ENCODE measurements at places on chromosomes 5 and 9.

DNA sequence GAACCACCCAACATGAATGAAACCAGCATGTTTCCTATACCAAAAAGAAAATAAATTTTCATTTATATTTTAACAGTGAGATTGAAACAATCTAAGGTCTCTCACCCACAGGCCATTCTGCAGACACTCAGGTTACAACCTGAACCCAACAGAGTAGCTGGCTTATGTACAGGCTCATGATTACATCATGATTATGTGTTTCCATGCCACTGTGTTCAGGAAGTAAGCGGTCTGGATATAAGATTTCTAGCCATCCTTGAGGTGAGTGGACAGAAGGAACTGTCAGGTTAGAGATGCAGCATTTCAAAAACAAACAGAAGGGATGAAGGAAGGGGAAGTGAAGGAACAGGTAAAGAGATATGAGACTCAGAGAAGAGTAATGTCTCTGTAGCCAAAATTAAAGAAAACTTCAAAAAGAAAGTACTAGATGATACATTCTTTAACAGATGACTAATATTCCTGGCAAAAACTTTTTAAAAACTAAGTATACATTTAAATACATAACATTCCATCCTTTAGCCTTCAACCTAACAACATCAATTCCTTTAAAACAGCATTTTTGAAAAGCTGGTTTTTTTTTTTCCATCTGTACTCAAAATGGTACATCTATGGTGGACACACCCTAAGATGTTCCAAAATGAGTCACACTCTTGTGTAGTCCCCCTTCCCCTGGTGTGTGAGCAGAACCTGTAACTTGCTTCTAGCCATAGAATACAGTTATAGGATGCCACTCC lies 119.8 kb downstream of the LPAR1 start:
- no peak for DNase-seq

GRCh38 chr5:50340757-50341156 lies 100.3 kb downstream of the EMB start:
- no peak for DNase-seq

GRCh38 chr9:83477571-83477970 lies 60.6 kb downstream of the FRMD3 start:
- no peak for DNase-seq

DNA sequence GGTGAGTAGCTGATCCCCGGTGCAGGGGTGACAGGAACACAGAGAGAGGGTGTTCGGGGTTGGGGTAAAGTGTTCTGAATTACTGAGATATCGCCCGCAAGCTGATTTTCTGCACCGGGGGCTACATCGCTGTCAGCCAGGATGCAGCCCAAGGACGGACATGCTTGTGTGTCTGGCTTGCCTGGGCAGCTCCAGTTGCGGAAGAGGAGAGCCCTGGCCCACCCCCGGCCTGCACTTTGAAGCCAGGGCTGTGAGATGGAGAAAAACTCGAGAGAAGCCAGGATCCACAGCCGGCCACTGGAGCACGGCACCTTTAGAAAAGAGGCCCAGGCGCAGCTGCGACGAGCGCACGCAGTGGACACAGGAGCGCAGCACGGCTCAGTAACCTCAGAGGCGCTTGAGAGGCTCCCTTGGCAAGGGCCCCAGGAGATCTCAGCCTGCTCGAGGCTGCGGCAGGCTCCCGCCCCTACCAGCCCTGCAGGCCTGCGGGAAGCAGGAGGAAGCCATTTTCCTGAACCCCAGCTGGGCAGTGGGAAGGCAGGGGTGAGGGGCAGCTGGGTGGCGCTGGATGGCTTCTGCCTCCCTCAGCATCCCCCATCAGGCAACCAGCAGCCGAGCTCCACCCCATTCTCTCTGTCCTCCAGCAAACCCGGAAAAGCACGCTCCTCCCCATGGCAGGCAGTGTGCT lies 59.2 kb downstream of the C9orf50 start:
- DNase-seq, result no peak

DNA sequence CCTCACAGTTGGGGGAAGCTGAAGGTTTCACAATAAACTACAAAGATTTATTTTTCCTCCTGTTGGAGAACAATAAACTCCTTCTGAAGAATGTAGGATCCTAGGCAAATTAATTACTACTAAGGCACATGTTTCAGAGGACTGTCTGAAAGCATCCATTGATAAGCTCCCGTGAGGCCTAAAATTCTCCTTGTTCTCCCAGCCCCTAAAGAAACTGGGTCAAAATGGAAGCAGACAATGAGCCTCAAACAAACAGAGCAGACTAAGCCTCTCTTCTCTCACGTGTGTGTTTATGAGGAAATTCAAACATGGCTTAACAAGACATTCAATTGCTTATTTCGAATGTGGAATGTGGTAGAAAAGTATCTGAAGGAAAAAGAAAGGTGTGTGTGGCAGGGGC lies 249.0 kb downstream of the GLIS3 start:
- DNase-seq, result no peak

DNA sequence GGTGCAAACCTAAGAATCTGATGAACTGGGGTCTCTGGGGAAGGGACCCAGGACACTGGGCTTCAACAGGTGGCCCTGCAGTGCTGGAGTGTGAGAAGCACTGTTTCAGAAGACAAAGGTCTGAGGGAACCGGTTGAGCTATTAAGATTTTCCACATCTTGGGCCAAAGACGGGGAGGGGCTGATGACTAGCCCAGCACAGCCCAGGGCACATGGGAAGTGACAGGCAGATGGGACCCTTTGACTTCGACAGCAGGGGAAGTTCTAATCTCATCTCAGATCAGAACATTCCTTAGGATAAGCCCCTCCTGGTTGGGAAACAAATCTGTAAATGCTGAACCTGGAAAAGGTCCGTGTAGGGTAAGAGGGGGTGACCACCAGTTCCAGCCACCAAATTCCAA lies 67.4 kb downstream of the RAPGEF1 start:
- DNase-seq, result no peak

DNA sequence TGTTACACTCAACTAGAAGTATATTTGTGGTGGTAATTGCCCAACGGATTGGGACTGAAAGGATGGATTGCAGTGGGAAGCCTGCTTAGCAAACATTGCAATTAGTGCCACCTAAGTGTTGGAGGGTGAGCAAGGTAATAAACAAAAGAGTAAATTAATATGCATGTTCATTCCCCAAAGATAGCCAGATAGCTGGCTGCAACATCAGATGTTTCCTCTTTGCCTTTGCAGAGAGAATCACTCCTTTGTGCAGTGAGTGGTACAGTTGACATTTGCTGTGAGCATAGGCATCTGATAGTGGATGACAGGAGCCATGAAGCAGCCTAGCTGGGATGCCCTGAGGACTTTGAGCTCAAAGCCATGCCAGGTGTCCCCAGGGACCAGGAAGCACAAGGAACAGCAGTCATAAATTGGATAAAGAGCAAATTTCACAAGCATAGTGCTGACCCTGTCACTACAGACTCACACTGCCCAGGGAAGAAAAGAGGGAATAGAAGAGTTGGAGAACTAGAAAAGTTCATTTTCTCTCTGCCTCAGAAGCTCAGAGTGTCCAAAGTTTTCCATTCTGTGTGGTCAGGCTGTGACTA lies 336.1 kb upstream of the SLC30A5 start:
- no peak for DNase-seq

DNA sequence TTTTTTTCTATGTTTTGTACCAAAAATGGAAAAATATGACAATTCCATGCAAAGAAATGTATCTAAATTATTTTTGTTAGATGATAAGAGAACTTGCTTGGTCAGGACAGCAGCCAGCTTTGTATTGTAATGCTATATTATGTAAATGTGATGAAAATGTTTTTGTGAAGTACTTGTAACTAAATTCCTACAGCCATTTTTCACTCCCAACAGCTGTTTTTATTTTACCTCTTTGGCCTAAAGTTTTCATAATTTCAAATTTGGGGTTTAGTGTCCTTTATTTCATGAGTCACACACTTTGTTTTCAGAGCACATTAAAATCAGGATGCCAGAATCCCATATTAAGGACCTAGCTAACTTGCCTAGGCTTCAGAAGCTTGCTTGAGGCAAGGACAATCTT lies 64.1 kb downstream of the WDR41 start:
- DNase-seq, result no peak

DNA sequence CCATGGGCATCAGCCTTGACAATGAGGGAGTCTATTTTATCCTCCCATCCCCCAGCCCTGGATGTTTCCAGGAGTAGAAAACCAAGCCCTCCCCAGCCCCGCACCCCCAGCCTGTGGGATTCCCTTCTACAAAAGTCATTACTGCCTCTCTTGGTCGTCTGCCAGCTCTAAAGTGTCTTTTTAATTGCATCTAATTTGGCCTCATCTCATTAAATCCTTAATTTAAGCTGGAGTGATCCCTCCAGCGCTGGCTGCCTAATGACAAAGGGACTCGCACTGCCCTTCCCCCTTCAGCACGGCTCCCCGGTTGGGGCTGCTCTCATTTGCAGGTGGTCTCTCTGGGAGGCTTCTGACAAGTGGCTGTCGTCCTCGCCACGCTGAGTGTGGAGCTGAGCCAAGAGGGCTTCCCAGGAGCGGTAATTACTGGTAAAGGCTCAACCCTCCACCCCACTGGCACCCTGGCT lies 107.9 kb upstream of the ALDH1B1 start:
- DNase-seq, result no peak

DNA sequence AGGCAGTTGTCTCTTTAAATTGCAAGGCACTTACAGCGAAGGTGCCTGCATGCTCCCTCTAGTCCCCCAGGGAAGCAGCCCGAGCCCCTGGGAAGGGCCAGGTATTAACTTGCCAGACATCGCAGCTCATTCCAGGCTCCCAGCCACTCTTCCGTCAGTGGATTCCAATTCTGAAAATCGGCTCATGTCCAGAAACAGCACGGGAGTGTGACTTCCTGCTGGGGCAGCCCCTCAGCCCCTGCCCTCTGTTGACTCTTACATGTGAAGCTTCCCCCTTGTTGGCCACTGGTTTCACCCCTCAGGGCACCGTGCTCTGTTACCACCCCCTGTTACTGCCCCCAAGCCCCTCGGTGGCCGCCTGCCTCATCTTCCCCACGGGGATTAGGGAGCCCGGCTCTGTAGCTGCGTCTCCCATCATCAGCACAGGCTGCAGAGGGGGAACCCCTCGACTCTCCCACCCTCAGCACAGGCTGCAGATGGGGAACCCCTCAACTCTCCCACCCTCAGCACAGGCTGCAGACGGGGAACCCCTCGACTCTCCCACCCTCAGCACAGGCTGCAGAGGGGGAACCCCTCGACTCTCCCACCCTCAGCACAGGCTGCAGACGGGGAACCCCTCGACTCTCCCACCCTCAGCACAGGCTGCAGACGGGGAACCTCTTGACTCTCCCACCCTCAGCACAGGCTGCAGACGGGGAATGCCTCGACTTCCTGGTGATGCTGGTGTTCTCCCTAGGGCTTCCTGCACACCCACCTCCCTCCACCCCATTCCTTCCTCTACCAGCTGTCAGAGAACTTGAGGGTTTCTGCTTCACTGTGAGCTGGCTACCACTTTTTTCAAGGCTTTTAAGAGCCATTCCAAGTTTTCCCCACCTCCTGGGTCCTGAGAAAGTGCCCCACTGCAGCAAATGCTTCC lies 11.1 kb upstream of the CACNA1B start:
- no peak for DNase-seq

DNA sequence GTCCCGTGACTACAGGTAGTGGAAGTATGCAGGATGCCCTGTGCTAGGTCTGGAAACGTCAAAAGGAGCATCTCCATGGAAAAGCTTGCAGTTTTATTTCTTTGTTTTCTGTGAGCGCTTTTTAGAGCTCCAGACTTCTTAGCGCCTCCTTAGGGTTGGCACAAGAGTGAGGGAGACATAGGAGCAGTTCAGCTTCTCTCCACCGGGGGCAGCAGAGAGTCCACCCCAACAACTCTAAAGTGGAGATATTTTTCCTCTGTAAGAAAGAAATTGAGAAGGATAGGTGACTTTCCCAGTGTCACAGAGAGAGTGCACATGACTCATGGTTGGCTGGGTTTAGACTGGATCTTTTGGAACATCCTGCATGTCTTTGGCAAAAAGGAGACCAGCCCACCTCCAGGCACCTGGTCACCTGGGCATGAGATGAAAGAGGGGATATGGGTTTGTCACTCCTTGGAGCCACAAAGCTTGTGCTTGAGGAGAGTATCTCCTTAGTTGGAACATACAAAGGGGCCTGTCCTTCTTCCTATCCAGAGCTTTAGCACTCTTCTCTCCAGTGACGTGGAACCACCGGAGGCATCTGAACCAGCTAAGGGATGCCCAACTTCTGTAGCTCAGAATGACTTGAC lies 637.7 kb downstream of the SEMA5A start:
- DNase-seq, result peak; percentile 8

GRCh38 chr9:21056931-21057330 lies 20.8 kb downstream of the IFNB1 start:
- DNase-seq, result no peak

GRCh38 chr9:4787876-4788275 lies 4.9 kb upstream of the RCL1 start:
- no peak for DNase-seq

- DNase-seq, result no peak
Observed at GRCh38 chr5:29779141-29779540, 1414.3 kb upstream of the CDH6 start.
